ENCODE measurements at places on chromosomes 3 and 15.

DNA sequence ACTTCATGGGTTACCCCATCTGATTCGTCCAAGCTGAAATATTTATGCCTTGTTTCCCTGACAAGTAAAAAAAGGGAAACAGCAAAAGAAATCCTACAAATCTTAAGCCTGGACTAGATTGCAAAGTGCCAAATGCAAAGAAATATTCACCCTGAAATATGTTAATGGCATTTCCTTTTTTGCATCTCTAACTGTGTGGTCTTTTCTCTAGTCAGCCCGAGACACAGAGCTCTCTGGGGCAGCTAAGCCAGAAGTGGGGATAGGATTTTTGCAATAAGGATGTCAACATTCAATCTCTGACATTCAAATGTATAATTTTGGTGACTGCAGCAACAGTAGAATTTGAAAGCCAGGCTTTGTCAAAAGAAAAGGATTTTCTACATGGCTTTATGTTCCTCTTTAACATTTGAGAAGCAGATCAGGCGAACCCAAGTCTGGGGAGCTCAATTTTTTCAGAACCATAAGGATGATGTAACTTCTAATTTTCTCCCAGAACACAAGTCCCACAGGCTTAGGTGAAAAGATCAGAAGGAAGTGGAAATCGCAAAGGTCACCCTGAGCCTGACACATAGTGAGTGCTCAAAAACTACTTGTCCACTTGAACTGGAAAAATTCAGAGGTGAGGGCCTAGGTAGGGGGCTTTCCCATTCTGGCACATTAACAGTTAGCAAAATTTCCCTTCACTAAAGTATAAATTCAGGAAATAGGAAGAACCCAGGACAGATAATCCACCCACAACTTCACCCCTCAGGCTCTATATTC is 28.2 kb upstream of the KCNMB3 start:
- no peak for DNase-seq

GRCh38 chr15:86311568-86312280 is 232.1 kb downstream of the AGBL1 start:
- DNase-seq, result no peak

DNA sequence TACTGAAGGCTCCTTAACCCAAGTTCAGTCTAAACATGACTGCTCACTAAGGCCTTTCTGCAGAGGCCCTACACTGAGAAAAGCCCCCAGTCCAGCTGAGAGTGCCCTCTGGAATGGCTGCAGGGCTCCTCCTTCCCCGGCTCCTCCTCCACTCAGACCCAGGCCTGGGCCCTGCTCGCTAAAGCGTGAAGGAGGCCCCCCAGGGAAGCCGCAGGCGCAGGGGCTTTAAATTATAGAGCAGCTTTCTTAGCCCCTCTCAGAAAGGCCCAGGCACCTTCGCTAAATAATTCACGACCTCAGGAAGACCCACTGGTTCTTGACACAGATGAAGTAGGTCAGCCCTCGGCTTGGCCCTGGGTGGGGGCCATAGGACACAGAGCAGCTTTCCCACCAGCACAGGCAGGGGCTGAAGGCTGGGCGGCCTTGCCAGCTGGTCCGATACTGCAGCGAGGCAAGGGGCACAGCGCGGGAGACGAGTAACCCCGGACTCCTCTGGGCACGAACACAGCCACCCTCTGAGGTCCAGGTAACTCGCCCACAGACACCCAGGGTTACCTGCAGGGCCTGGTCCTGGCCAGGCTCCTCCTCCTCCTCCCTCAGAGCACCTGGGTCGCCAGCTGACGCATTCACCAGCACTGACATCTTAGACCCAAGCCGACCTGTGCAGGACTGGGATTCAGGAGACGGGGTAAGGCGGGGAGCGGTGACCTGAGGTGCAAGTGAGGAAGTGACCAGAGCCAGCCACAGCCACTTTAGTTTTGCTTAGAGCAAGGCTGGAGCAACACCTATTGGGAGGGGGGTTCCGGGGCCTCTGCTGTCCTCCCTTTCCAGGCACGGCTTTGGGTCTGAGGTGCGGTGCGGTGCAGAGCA is 36.9 kb downstream of the RBPMS2 start:
- no peak for DNase-seq

- peak; percentile 54 for DNase-seq
These were observed 84.4 kb upstream of the HES1 start for GRCh38 chr3:194051366-194052149.

DNA sequence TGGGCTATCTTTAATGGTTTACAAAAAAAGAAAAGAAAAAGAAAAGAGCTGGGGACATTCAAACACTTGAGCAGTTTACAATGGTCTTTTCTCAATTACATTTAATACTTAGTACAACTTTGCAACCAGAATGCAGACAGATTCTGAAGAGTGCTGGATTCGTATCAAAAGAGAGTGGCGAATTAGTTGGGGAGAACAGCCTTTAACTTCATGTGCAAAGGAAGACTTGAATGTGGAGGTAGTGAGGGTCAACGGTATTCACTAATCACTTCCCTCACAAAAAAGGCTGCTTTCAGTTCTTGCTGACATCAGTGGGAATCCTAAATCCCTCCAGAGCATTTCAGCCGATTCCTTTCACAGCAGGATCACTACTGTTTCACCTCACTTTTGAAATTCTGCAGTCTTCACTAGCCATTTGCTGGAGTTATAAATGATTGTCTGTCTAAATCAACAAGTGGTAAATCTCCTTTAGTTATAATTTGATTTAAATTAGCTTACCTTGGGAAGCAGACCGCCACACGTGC is 323.0 kb upstream of the SEMA6D start:
- DNase-seq, result no peak

GRCh38 chr3:22088204-22088603 is 337.2 kb upstream of the ZNF385D start:
- no peak for DNase-seq

- DNase-seq, result no peak
These were observed 8.3 kb upstream of the USP8 start for GRCh38 chr15:50415752-50416404.

DNA sequence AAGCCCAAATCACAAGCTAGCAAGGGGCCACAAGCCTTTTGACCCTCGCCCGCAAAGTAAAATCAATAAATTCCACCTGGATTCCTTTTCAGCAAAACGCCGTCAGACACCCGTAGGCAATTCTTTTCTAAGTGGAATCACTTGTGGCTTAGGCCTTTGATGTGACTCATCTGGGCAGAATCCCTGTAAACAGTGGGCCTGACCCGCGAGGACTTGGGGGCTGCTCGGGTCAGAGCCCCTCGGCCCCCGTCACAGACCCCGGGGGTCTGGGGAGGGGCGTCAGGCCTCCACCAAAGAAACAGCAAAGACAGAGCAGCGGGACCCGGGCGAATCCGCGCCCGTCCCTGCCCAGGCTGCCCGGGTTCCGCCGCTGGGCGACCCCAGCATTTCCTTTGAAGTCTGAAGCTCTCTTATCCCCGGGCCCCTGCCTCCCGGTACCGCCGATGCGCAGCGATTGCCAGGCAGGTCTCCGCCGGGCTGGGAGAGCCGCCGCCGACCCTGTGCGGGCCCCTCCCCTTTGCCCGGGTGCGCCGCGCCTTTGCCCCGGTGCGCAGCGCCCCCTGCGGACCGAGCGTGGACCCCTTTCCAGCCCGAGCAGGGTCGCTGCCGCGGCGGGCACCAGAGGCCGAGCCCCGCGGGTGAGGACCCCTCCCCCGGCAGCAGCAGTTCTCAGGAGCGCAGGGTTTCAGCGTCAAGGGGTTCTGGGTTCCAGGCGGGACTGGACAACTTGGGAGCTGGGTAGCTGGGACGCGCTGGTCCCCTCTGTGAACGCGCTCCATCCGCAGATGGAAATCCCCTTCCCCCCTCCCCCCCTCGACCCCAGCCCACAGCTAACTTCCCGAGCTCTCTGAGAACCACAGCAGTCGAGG is 178.3 kb downstream of the UACA start:
- DNase-seq, result no peak

DNA sequence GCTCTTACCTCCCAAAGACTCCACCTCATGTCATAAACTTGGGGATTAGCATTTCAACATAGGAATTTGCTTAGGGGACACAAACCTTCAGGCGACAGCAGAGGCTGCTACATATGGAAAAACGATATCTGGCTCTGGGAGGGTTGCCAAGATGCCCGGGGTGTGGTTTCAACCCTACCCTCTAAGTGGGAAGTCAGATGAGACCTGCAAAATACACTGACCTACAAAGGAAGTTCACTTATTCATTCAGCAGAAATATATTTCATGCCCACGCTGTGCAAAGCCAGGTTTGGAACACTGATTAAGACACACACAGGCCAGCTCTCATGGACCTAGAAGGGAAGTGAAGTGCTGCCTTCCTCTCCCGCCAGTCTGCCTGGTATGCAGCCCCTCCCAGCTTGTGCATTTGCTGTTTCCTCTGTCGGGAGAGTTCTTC is 239.3 kb downstream of the FEZF2 start:
- DNase-seq, result no peak

DNA sequence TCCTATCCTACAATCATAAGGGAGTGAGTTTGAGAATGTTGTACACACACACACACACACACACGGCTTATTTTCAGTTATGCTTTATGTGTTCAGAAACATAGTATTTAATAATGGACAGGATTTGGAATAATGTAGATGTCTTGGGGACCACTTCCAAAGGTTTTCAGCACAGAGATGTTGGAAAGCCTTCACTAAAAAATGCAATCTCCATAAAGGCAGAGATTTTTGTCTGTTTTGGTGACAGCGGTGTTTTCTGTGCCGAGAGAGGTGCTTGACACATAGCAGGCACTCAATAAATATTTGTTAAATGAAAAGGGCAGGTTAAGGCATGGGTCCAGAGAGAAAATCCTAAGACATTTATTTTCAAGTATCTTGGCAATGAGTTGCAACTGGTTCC is 428.2 kb upstream of the RGMA start:
- no peak for DNase-seq

DNA sequence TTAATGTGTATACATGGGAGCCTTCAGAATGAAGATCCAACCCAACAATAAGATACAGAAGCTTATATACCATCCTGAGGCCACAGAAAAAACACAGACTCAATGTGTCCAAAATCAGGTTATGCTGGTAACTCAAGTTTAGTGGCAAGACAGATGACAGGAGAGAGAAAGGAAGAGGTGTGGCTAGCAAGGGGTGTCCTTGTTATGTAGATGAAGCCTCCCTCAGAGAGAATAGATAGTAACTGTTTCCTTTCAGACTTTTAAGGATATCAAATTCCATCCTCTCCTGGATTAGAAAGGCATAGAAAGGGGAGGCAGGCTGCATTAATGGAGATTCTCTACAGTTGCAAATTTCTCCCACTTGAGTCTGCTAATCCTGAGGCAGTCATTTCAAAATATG is 447.4 kb downstream of the GABRB3 start:
- no peak for DNase-seq

DNA sequence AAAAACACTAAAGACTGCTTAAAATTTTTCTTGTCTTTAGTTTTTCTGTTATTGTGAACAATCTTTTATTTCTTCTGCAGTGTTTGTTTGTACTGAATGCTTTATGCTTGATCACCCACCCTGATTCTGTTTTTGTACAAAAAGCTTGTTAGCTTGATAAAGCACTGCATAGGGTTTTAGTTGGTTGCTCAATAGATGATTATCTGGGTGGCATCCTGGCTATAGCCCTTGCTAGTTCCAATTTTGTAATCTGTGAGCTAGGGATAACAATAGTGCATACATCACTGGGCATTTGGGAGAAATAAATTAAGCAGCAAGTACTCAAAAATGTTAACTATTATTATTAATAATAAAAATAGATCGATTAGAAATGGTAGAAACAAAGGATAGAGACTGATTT is 102.3 kb downstream of the ZPLD1 start:
- DNase-seq, result no peak

GRCh38 chr3:176867681-176868663 is 329.3 kb downstream of the TBL1XR1 start:
- peak; percentile 91 for DNase-seq

DNA sequence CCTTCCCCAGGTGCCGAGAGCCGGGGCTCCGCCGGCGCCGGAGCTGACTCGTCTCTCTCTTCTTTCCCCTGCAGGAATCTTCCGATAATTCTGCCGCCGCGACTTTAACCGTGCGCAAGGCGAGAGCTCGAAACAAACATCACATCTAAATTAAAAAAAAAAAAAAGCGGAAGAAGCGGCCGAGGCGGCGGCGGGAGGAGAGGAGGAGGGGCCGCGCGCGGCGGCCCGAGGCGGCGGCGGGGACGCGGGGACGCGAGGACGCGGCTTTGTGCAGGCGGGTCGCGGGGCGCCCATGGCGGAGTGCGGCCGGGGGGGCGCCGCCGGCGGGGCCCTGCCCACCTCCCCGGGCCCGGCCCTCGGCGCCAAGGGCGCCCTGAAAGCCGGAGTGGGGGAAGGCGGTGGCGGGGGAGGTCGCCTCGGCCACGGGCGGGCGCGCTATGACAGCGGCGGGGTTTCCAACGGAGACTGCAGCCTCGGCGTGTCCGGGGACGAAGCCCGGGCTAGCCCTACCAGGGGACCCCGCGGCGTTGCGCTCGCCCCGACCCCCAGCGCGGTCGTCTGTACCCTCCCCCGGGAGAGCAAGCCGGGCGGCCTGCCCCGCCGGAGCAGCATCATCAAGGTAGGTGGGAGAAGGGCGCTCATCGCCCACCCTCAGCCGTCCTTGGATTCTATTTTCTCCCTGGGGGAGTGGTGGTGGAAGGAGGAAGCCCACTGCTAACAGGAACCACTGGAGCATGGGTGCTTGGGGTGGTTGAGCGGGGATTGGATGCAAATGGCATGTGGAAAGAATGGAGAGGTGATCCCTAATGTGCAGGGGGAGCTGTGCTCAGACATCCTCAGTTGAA is at the start of gene PLCL2:
Gene PLCL2, plus strand, starts transcription at position 208 of the 845 bp plus-strand sequence. Its CDS starts 85 bp downstream, at position 293.
- peak; percentile 31 for DNase-seq

- no peak for DNase-seq
These were observed 197.3 kb upstream of the GADL1 start for GRCh38 chr3:31091748-31092147.

DNA sequence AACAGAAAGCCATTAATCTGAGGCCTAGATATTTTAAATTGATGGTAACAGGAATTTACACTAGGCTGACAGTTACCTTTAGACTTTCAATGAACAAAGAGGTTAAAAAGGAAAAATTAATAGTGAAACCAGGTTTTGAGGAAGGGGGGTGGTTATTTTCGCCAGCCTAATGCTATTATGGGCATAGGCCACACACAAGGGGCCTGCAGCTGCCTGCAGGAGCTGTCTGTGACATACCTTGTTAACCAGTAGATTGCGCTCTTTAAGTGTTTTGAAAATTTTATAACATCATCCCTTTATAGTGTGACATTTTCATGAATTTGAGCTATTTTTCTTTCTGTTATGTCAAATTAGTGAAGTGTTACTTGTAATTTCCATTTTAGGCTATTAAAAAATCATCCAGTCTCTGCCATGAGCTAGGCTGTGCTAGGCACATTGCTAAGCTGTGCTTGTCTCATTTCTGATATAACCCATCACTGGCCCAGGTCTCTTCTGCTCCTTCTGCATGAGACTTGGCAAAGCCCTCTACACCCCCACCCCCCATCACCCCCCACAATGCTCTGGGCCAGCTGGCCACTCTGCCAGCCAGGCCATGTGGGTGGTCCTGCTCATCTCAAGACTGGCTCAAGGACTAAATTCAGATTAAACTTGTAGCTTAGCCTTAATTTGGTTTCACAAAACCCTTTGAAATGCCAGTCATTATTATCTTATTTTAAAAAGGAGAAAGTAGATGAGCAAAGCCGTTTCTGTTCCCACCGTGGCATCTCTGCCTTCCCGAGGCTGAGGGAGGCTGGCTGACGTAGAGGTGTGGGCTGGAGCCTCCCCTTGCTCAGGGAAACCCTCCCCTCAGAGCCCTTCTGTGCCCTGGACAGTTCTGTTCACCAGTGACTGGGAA is 48.4 kb upstream of the SEC22A start:
- DNase-seq, result no peak
